ENCODE measurements at places on chromosomes 12 and 14. TPM values are rescaled to one million over a fixed set of nuclear protein-coding genes. Genes with fewer than 3 reads are reported as not detected.
A peak's percentile ranks its signal among the peaks of the same experiment; 100 is the strongest.

EEF1AKMT3 gene
- 4.8 TPM for total RNA-seq

DNA sequence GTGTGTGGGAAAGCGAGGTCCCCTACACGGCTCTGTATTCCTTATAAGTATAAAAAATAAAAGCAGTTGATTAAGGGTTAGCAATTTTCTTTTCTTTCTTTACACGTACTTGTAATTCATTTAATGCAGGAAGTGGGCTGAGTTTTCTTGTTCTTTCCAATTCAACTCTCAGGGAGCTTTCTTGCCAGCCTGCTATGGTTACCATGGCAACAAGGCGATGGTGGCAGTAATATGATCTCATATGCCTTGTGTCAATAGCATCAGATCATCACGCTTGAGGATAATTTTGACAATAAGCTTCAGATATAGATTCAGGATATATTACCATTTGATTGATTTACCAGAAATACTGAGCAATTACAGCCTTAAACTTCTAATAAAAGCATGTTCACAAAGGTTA, 466.5 kb downstream of the APAF1 start:
- H3K4me1 ChIP-seq = peaks cover 12% of the 10 kb centered on the region
- DNase-seq = peak; percentile 25
- no peaks in the 10 kb centered on the region for H3K27me3 ChIP-seq
- no peaks in the 10 kb centered on the region for H3K36me3 ChIP-seq
- no peak overlapping the region for H3K27ac ChIP-seq

NFATC4 gene
- 95.3 TPM for total RNA-seq

DNA sequence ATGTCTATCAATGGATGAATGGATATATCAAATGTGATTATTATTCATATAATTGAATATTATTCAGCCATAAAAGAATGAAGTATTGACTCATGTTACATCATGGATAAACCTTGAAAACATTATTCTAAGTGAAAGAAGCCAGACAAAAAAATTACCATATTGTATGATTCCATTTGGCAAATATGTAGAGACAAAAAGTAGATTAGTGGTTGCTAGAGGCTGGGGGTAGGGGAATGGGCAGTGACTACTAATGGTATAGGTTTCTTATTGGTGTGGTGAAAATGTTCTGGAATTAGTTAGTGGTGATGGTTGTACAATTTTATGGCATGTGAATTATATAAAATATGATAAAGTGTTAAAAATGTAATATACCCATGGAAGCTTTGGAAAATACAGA, 31.8 kb upstream of the GNS start:
- no peak for DNase-seq
- no peaks in the 10 kb centered on the region for H3K4me1 ChIP-seq
- H3K36me3 ChIP-seq = no peaks in the 10 kb centered on the region
- H3K27me3 ChIP-seq = no peaks in the 10 kb centered on the region

DNA sequence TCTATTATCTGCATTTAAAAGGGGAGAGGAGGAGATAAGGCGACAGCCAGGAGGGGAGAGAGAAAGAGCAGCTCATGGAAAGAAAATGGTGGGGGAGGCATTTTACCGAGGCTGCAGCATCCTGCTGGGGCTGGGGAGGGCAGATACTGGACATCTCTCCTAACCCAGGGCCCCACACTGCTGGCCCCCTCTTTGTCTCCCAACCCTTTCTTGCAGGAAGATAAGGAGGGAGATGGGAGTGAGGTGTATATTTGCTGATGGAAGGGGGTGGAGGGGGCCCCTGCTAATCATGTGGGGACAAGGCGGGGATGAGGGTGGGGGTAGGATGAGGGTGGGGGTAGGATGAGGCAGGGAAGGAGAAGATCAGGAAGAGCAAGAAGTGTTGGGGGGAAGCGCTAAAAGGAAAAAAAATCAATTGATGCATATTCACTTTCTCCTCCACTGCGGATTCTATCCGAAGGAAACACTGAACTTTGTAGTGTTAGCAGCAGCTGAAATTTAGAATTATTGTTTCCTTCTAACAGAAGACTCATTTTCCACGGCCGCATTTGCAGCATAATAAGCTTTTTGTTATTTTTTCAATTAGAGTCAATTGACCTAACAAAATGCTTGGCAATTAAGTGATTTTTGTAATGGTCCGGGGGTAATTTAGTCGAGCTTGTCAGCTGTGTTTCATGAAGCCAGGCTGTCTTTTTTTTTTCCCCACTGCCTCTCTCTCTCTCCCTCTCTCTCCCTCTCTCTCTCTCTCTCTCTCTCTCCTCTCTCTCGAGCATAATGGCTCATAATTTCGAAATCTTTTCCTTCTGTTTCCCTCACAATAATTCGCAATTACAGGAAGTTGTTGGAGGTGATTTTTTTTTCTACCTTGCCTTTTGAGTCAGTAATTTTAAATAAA, 1134.6 kb downstream of the BCL11B start:
- no peak overlapping the region for H3K4me3 ChIP-seq
- no peaks in the 10 kb centered on the region for H3K36me3 ChIP-seq
- DNase-seq = no peak
- peaks cover 27% of the 10 kb centered on the region for H3K4me1 ChIP-seq
- H3K27ac ChIP-seq = no peak overlapping the region

GRCh38 chr14:28608851-28609828, 157.4 kb upstream of the FOXG1 start:
- no peaks in the 10 kb centered on the region for H3K27me3 ChIP-seq
- no peak overlapping the region for H3K4me3 ChIP-seq
- DNase-seq = peak; percentile 75
- no peaks in the 10 kb centered on the region for H3K4me1 ChIP-seq
- no peaks in the 10 kb centered on the region for H3K36me3 ChIP-seq

DNA sequence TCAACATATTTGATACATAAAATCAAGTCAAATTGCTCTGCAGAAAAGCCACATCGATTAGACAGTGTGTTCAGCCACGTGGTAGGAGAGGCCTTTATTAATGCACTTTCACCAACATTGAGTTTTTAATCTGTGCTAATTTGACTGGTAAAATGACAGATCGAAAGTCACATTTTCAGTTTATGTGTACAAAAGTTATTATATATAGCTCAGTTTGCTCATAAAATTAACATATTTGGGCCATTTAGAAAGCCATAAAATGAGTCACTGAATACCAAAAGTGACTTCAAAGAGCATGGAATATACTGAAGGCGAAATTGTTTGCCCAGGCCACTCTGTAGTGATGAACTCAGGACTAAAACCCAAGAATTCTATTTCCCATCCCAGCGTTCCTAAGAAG, 26.0 kb downstream of the C12orf42 start:
- peaks cover 3% of the 10 kb centered on the region for H3K4me1 ChIP-seq
- no peaks in the 10 kb centered on the region for H3K27me3 ChIP-seq
- H3K27ac ChIP-seq = no peak overlapping the region
- H3K36me3 ChIP-seq = no peaks in the 10 kb centered on the region
- no peak for DNase-seq

DNA sequence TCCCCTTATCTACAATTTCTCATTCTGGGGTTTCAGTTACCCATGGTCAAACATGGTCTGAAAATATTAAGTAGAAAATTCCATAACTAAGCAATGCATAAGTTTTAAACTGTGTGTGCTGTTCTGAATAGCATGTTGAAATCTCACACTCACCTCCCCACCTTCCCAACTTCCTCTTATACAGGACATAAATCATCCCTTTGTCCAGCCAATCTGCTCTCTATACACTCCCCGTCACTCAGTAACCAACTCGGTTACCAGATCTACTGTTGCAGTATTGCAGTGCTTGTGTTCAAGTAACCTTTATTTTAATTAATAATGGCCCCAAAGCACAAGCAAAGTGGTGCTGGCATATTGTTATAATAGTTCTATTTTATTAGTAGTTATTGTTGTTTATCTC, 420.5 kb downstream of the GXYLT1 start:
- H3K4me3 ChIP-seq = no peak overlapping the region
- H3K36me3 ChIP-seq = no peaks in the 10 kb centered on the region
- H3K4me1 ChIP-seq = peaks cover 26% of the 10 kb centered on the region

DNA sequence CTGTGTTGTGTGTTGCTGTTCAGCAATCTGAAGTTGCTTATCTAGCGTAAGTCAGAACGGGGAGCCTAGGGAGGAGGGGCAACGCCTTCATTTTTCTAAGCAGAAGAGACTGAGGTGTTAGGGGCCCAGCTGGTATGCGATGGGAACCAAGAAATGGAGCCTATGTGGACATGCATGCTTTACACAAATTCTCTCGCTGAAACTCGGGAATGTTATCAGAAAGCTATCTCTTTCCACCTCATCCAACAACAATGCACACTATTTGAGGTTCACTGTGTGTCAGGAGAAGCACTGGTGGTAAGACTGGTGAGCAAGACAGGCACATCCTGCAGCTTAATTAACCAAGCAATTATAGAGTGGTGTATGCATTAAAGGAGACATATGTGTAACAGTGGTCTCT, 89.7 kb downstream of the NRXN3 start:
- DNase-seq = no peak
- no peak overlapping the region for H3K4me3 ChIP-seq
- H3K4me1 ChIP-seq = no peaks in the 10 kb centered on the region
- no peaks in the 10 kb centered on the region for H3K36me3 ChIP-seq
- no peak overlapping the region for H3K27ac ChIP-seq

- H3K27ac ChIP-seq = no peak overlapping the region
- no peak for DNase-seq
- H3K4me3 ChIP-seq = no peak overlapping the region
- H3K27me3 ChIP-seq = no peaks in the 10 kb centered on the region
These were observed 92.5 kb upstream of the MED13L start for GRCh38 chr12:116370004-116370404.

NKX2-1 gene
- total RNA-seq = not detected

- no peaks in the 10 kb centered on the region for H3K27me3 ChIP-seq
- no peak for DNase-seq
- peaks cover 5% of the 10 kb centered on the region for H3K4me1 ChIP-seq
- no peaks in the 10 kb centered on the region for H3K36me3 ChIP-seq
These were observed 101.7 kb upstream of the MAX start for GRCh38 chr14:65204056-65204455.

DNA sequence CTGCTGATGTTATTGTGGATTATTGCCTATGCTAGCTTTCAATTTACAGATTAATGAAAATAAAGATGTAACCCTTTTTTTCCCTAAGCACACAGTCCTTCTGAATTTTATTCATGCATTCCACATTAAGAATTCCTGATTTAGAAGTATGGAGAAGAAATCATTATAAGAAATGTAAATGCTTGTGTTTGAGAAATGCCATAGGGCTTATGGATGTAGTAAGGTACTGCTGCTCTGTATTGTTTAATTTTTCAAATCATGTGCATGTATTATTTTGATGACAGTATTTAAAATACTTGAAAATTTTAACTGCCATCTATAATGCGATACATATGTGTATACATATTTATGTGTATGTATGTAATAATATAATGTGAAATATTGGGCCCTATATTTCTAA, 167.1 kb upstream of the SOX5 start:
- no peak overlapping the region for H3K27ac ChIP-seq
- H3K4me1 ChIP-seq = peaks cover 7% of the 10 kb centered on the region
- no peaks in the 10 kb centered on the region for H3K27me3 ChIP-seq
- no peak overlapping the region for H3K4me3 ChIP-seq
- no peak for DNase-seq

GRCh38 chr12:124927201-124928094, 13.0 kb upstream of the UBC start:
- H3K4me3 ChIP-seq = peak overlapping the region; percentile 98
- no peaks in the 10 kb centered on the region for H3K36me3 ChIP-seq
- no peaks in the 10 kb centered on the region for H3K27me3 ChIP-seq
- no peak overlapping the region for H3K27ac ChIP-seq

DNA sequence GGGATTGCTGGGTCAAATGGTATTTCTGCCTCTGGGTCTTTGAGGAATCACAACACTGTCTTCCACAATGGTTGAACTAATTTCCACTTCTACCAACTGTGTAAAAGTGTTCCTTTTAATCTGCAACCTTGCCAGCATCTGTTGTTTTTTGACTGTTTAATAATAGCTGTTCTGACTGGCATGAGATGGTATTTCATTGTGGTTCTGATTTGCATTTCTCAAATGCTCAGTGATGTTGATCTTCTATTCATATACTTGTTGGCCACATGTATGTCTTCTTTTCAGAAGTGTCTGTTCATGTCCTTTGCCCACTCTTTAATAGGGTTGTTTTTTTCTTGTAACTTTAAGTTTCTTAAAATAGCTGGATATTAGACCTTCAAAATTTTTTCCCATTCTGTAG, 150.0 kb upstream of the FRMD6 start:
- no peaks in the 10 kb centered on the region for H3K4me1 ChIP-seq
- no peak overlapping the region for H3K4me3 ChIP-seq
- H3K27me3 ChIP-seq = no peaks in the 10 kb centered on the region

DNA sequence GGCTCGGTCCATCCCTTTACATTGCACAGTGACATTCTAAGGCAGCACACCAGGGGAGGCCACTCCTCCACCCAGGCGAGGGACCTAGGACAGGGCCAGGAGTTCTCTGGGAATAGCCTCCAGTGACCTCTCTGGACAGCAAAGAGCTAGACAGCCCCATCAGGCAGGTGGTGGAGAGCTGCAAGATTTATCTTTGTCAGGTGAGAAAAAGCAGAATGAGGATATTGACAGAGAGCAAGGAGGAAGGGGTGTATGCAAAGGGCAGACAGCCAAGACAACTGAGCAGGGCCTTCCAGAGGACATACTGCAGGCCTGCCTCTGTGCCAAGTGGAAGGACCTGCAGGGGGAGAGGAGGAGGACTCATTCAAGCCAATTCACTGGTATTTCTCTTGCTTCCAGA, 112.4 kb upstream of the MAX start:
- no peak overlapping the region for H3K4me3 ChIP-seq
- no peaks in the 10 kb centered on the region for H3K27me3 ChIP-seq
- DNase-seq = no peak
- no peaks in the 10 kb centered on the region for H3K4me1 ChIP-seq
- no peaks in the 10 kb centered on the region for H3K36me3 ChIP-seq

DNA sequence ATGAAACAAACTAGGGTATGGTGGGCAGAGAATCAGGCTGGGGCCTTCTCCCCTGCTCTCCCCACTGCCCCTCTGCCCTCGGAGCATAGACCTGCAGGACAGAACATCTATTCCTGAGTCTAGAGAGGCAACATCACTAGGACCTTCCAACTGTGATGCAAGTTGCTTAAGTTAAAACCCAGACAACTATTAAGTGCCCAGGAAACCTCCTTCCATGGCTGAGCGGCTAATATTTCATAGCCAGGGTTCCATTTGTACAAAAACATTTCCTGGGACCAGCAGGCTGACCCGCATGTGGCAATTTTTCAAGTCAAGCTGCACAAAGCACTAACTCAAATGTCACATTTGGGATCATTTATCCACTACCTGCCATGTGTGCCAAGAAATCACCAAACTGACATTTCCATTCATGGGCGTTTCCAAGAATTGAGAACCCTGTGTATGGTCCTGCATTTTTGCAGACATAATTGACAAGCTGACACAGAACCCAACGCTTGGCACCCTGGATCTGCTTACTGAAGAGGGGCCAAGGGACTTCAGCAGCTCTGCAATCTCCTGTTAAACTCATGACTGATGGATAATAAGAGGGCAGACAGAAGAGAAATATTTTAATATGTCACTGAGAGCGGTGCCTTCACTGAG, 32.7 kb downstream of the NT5DC3 start:
- DNase-seq = no peak
- H3K27me3 ChIP-seq = no peaks in the 10 kb centered on the region
- H3K4me1 ChIP-seq = no peaks in the 10 kb centered on the region
- no peak overlapping the region for H3K4me3 ChIP-seq
- no peak overlapping the region for H3K27ac ChIP-seq
- H3K36me3 ChIP-seq = no peaks in the 10 kb centered on the region
